ENCODE measurements at places on chromosomes 2 and 18.

DNA sequence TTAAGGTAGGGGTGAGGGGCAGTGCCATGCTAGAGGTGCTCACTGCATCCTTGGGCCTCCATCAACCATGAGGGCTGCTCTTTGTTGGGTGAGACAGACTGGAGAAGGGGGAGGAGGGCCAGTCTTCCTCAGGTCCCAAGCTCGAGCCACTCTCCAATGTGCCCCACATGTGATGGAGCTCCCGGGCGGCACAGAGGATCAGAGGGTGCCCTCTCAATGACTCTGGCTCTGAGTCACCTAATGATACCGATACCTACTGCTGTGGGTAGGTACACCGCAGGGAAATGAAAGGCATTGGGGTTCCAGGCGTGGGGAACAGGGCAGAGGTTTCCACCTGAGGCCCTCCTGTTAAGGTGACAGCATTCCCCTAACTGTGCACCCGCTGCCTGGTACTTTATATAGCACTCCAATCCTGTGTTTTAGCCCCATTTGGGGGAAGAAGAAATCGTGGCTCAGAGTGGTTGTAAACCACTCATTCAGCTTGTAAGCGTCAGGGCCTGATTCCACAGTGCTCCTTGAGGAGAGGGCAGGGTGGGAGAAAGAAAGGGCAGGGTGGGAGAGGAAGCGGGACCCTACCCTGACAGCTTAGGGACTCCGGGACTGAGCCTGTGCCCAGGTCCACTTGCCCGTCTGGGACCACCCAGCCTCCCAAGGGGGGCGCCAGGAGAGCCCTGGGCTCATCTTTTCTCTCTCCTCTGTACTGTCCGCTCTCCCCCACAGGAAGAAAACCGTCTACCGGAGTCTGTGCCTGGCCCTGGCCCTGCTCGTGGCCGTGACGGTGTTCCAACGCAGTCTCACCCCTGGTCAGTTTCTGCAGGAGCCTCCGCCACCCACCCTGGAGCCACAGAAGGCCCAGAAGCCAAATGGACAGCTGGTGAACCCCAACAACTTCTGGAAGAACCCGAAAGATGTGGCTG lies 1.8 kb downstream of the B3GNT7 start:
- H3K4me3 ChIP-seq = peak overlapping the region; percentile 23
- H3K4me1 ChIP-seq = peaks cover 28% of the 10 kb centered on the region
- H3K36me3 ChIP-seq = no peaks in the 10 kb centered on the region
- peaks cover 37% of the 10 kb centered on the region for H3K27me3 ChIP-seq
- H3K27ac ChIP-seq = no peak overlapping the region
- peak; percentile 42 for DNase-seq

- H3K27ac ChIP-seq = no peak overlapping the region
- H3K4me1 ChIP-seq = no peaks in the 10 kb centered on the region
- H3K27me3 ChIP-seq = no peaks in the 10 kb centered on the region
- no peaks in the 10 kb centered on the region for H3K36me3 ChIP-seq
- no peak for DNase-seq
Measured at GRCh38 chr2:168804214-168804613, 1.8 kb downstream of the NOSTRIN start.

GRCh38 chr2:172147944-172148650 lies 45.4 kb upstream of the DLX2 start:
- no peak overlapping the region for H3K27ac ChIP-seq
- DNase-seq = no peak
- H3K4me1 ChIP-seq = peaks cover 2% of the 10 kb centered on the region
- peaks cover 6% of the 10 kb centered on the region for H3K27me3 ChIP-seq
- no peaks in the 10 kb centered on the region for H3K36me3 ChIP-seq

DNA sequence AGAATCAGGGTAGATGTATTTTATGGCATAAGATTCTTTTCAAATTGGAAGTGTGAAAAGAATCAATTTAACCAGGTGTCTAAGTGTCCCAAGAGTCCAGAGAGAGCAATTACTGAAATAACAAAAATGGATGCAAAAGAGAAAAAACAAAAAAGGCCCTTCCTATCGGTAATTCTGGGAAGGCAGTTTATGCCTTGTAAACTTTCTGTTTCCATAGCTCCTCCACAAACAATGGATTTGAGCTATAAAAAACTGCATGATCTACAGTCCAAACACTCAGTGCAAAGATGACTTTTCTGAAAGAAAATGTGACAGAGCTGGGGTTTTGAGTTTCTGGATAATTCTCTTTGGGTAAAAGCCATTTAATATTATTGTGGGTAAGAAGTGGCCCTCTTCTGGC lies 366.1 kb downstream of the EN1 start:
- no peaks in the 10 kb centered on the region for H3K36me3 ChIP-seq
- H3K27ac ChIP-seq = no peak overlapping the region
- no peaks in the 10 kb centered on the region for H3K4me1 ChIP-seq
- H3K27me3 ChIP-seq = peaks cover 12% of the 10 kb centered on the region

DNA sequence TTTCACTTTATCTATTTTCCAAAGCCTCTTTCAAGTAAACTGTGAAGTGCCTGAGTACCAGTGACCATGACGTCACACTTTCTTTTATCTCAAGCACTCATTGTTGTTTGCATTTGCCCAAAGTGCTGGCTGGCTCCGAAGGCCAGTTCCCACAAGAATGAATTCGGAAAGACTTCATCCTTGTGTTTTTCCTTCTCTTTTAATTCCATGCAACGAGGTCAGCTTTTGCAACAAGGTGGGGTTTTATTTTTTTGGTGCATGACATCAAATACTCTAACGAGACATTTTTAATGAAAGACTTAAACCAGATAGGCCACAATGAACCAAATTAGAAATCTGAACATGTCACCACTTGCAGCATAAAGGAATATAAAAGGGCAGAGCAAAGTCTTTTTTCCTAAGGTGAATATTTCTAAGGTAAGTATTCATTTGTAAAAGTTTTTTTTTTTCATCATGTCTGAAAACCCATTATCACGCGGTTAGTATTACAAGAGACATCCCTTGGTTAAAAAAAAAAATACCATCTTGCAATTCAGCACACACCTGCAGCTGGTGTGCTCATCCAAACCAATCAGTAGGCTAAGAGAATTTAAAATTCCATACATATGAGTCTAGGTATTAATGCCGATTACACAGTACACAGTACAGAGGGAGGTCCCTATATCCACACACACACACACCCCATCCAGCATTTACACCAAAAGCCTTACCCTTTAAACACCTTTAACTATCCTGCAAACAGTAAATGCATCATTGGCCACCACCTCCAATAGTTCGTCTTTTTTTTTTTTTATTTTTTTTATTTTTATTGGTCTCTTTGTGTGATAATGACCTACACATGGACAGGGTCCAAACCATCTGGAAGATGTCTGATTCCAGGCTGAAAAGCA lies 2.3 kb downstream of the ARL4C start:
- no peaks in the 10 kb centered on the region for H3K27me3 ChIP-seq
- peaks cover 29% of the 10 kb centered on the region for H3K36me3 ChIP-seq
- DNase-seq = no peak
- peak overlapping the region; percentile 87 for H3K27ac ChIP-seq

GRCh38 chr2:10287761-10288160 lies 14.9 kb upstream of the HPCAL1 start:
- H3K36me3 ChIP-seq = no peaks in the 10 kb centered on the region
- H3K27me3 ChIP-seq = no peaks in the 10 kb centered on the region
- no peak overlapping the region for H3K27ac ChIP-seq
- H3K4me3 ChIP-seq = no peak overlapping the region
- peaks cover 9% of the 10 kb centered on the region for H3K4me1 ChIP-seq
- DNase-seq = no peak

GRCh38 chr18:67142604-67143003 lies 373.9 kb downstream of the DSEL start:
- H3K36me3 ChIP-seq = no peaks in the 10 kb centered on the region
- H3K27me3 ChIP-seq = no peaks in the 10 kb centered on the region
- no peak overlapping the region for H3K4me3 ChIP-seq
- DNase-seq = no peak

GRCh38 chr2:239039479-239039861 lies 191.6 kb downstream of the TWIST2 start:
- H3K4me1 ChIP-seq = no peaks in the 10 kb centered on the region
- H3K27ac ChIP-seq = no peak overlapping the region
- DNase-seq = no peak
- H3K27me3 ChIP-seq = peaks cover 5% of the 10 kb centered on the region
- no peak overlapping the region for H3K4me3 ChIP-seq

GRCh38 chr2:211867845-211868451 lies 670.7 kb downstream of the ERBB4 start:
- H3K4me1 ChIP-seq = no peaks in the 10 kb centered on the region
- H3K4me3 ChIP-seq = no peak overlapping the region
- H3K36me3 ChIP-seq = no peaks in the 10 kb centered on the region

DNA sequence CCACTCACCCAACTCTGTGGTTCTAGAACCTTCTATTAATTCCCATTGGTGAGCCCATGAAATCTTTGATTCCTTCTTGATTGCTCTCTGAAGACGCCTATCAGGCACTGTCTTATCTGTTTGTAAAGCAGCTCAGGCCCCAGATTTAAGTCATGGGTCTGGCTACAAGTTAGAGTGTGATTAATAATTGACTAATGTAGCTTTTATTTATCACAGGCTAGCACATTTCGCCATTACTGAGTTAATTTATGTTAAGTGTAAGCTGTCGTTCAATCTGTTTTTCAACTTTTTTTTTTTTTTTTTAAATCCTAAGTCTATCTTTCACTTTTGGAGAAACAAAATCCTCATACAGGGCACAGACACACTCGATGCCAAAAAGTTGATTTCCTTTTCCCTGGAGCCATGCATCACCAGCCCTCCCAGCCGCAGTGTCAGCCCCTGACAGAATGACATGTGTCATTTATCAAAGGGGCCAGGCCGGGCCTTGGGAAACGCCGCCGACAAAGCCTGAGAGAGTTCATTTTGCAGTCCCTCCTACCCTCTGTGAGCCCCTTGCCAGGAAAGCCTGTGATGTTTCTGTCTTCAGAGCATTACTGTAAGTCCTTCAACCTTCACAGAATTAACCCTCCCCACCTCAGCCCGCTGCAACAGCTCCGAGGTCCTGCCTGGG lies 15.8 kb downstream of the TSHZ1 start:
- peaks cover 13% of the 10 kb centered on the region for H3K36me3 ChIP-seq
- H3K4me1 ChIP-seq = peaks cover 78% of the 10 kb centered on the region
- H3K4me3 ChIP-seq = peak overlapping the region; percentile 32
- no peaks in the 10 kb centered on the region for H3K27me3 ChIP-seq
- H3K27ac ChIP-seq = peak overlapping the region; percentile 82

DNA sequence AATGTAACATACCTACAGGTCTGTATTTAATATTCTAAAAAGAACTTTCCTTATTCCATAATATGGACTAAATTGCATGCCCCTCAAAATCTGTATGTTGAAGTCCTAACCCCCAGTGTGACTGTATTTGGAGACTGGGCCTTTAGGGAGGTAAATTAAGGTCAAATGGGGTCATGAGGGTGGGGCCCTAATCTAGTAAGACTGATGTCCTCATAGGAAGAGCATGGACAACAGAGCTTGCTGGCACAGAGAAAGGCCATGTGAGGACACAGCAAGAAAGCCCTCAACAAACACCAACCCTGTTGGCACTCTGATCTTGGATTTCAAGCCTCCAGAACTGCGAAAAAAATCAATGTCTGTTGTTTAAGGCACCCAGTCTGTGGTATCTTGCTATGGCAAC lies 18.6 kb downstream of the SF3B1 start:
- peak overlapping the region; percentile 47 for H3K27ac ChIP-seq
- no peak overlapping the region for H3K4me3 ChIP-seq
- no peaks in the 10 kb centered on the region for H3K27me3 ChIP-seq
- peaks cover 15% of the 10 kb centered on the region for H3K4me1 ChIP-seq

DNA sequence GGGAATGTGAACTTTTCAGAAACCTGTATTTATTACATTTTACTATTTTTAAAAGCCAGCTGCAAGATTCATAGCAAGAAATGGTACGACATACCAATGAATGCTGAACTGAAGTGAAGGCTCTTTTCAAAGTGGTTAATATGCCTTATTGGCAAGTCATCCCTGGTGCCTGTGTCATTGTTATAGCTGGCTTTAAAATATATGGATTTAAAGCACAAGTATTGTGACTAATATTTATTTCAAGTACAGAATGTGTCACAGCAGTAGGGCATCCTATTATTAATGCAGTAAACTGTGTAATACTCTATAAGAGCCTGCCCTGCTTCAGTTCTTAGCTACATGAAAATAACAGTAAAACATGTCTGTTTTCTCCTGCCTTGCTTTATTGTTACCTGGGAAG lies 10.8 kb downstream of the TSHZ1 start:
- DNase-seq = no peak
- no peaks in the 10 kb centered on the region for H3K27me3 ChIP-seq
- no peak overlapping the region for H3K4me3 ChIP-seq
- H3K4me1 ChIP-seq = peaks cover 72% of the 10 kb centered on the region
- no peaks in the 10 kb centered on the region for H3K36me3 ChIP-seq
- no peak overlapping the region for H3K27ac ChIP-seq

GRCh38 chr18:10487154-10487553 lies 32.7 kb downstream of the APCDD1 start:
- DNase-seq = no peak
- no peak overlapping the region for H3K4me3 ChIP-seq
- H3K27me3 ChIP-seq = peaks cover 11% of the 10 kb centered on the region
- H3K4me1 ChIP-seq = peaks cover 17% of the 10 kb centered on the region
- H3K36me3 ChIP-seq = no peaks in the 10 kb centered on the region

- no peak overlapping the region for H3K4me3 ChIP-seq
- H3K27me3 ChIP-seq = peaks cover 3% of the 10 kb centered on the region
- H3K4me1 ChIP-seq = peaks cover 41% of the 10 kb centered on the region
- peak overlapping the region; percentile 33 for H3K27ac ChIP-seq
Measured at GRCh38 chr2:127407091-127407490, 11.1 kb upstream of the PROC start.

- no peak overlapping the region for H3K27ac ChIP-seq
- peaks cover 19% of the 10 kb centered on the region for H3K27me3 ChIP-seq
- no peak overlapping the region for H3K4me3 ChIP-seq
- H3K4me1 ChIP-seq = peaks cover 14% of the 10 kb centered on the region
- H3K36me3 ChIP-seq = no peaks in the 10 kb centered on the region
Measured at GRCh38 chr2:106272216-106272807, 78.2 kb upstream of the UXS1 start.

- no peak overlapping the region for H3K27ac ChIP-seq
- H3K4me1 ChIP-seq = no peaks in the 10 kb centered on the region
- DNase-seq = no peak
- H3K36me3 ChIP-seq = no peaks in the 10 kb centered on the region
- H3K4me3 ChIP-seq = no peak overlapping the region
- peaks cover 8% of the 10 kb centered on the region for H3K27me3 ChIP-seq
Measured at GRCh38 chr2:40048506-40048905, 269.4 kb upstream of the THUMPD2 start.
